Stimulated activated naive CD4-positive, alpha-beta T cell (primary cell): ENCODE measurements at places on chromosomes 7 and 10.

DNA sequence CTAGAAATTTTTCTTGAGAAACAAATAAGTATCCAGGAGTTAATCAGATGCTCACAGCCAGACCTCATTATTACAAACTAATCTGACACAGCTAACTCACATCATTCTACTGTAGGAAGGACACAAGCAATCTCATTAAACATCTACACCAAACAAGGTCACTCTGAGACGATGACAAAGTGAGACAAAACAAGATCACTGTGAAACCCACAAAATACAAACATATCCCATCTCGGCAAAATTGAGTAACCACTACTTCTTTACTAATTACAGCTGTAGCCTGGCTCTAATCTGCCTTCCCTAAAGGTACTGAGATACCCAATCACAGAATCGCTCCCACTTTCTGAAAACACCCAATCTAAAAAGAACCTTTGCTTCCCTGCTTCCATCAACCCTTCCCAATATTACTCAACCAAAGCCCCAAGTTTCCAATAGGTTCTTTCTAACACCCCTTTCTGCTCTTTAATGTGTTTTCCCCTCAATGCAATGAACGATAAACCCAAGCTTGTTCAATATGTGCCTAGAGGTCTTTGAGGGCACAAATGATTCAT is 26.9 kb downstream of the CCDC6 start:
- no peak for DNase-seq

GRCh38 chr7:3533040-3533439 is 232.0 kb downstream of the SDK1 start:
- no peak for DNase-seq

GRCh38 chr10:17062955-17063484 is 66.6 kb downstream of the CUBN start:
- DNase-seq = no peak

DNA sequence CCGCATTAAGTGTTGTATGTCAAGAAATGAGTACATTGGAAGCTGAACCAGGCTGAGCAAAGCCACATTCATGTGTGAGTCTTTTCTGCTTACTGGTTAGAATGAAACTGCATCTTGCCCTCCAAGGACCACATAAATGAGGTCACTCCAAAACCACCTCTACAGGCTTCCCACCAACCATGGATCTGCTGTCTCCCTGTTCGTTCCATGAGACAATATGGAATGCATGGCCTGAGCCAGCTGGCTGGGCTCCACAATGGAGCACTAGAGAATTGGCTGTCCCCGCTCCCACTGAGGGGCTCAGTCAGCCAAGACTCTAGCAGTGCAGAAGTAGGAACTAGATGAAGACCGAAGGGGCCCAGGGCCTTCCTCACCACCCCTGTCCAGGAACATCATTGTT is 120.8 kb downstream of the TNS3 start:
- no peak for DNase-seq

DNA sequence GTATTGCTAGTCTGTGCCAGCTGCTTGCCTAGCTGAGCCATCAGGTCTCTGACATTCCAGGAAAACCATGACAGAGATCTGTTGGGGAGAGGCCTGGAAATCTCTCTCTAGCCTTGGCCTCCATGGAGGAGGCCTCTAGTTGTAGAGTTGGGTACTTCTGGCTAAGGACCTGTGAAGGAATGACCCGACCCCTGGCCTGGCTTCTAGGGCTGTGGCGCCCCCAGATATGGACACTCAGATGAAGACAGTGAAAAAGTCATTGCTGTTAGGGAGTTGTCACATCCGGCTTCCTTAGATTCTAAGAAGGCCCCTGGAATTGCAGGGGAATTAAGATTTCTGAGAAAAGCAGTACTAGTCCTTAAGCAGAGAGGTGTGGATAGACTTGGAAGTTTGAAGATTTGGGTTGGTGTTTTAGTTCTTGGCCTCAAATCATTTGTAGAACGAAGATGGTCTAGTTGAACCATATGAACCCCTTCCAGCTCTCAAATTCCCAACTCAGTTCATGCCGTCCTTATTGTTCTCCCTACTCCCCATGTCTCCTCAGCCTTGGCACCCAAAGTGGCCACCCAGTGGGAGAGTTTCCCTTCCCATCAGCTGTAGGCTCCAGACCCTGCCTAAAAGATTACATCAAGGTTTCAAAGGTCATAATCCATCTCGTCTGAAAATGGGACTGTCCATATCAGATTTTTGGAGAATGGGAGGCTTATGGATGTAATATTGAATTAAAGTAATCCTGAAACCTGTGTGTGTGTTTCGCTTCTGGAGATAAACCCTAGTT is 7.0 kb downstream of the HHEX start:
- DNase-seq = no peak

- no peak for DNase-seq
Observed at GRCh38 chr7:24574950-24575349, 1.7 kb downstream of the PALS2 start.

DNA sequence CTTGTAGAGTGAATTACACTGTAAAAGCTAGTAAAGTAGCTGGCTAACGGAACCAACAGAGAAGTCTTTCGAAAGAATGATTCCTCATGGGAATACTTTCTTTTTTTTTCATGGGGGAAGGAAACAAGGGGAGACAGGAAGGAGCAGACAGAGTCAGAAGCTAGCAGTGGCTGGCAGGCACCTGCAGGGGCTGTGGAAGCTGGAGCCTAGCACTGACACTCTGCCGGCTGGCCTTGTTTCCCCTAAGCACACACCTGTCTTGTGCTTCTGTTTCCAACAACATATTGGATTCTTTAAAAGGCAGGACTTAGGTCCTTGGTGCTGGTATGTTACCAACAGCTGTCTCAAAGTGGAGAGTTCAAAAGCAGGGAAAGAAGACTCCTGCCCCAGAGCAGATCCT is 24.7 kb downstream of the NOD1 start:
- no peak for DNase-seq

DNA sequence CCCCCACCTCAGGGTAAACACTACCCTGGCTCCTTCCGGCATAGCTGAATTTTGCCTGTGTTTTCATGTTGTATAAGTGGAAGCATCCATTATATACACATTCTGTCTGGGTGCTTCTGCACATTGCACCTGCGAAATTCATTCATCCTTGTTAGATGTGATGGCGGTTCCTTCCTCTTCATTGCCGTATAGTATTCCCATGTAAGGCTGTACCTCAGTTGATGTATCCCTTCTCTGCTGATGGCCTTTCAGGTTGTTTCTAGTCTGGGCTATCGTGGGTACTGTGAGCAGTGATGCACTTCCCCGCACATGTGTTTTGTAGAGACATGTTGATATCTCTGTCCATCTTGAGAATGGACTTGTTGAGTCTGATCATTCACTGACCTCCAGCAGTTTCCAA is 28.9 kb downstream of the ELFN1 start:
- no peak for DNase-seq
